ENCODE measurements at places on chromosomes 5 and 9.

DNA sequence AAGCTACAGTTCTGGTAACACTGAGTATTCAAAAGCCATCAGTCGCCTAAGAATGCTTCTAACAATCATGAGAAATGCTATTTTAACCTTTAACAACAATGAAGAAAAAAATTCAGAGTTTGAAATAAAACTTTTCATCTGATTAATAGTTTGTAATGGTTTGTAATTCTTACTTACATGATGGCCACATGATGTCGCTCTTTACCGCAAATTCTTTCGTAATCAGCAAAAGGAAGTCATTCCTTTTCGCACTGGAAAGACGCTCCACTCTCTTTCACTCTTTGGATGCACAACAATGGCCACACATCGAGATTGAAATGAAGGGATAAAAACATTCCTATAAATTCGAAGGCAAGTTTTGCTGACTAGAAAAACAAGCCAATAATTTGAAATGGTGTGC, at the start of gene PCDHA7:
PCDHA7 (plus strand) TSS at position 277 of the 400 bp plus-strand sequence; CDS start at position 392, 115 bp downstream.
- DNase-seq = no peak

DNA sequence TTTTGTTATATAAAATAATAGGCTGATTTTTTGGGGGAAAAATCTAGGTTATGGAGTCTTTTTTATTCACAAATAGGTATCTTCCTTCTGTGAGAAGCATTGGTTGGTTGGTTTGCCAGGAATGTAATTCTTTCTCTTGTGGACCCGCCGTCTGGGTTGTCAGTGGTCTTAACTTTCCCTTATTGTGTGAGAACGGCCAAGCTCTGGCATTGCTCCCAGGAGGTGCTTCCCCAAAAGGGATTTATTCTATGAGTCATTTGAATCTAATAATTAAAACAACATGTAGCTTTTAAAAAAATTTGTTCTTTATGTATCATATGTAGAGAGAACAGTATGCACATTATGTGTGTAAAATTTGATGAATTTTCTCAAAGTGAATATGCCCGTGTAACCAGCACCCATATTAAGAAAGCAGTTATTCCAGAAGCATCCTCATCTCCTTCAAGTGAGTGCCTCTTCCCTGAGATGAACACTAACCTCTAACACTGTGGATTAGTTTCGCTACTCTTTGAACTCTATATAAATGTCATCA, 114.4 kb downstream of the MAST4 start:
- DNase-seq = no peak

- DNase-seq = no peak
Measured at GRCh38 chr5:14134083-14134482, 9.1 kb upstream of the TRIO start.

DNA sequence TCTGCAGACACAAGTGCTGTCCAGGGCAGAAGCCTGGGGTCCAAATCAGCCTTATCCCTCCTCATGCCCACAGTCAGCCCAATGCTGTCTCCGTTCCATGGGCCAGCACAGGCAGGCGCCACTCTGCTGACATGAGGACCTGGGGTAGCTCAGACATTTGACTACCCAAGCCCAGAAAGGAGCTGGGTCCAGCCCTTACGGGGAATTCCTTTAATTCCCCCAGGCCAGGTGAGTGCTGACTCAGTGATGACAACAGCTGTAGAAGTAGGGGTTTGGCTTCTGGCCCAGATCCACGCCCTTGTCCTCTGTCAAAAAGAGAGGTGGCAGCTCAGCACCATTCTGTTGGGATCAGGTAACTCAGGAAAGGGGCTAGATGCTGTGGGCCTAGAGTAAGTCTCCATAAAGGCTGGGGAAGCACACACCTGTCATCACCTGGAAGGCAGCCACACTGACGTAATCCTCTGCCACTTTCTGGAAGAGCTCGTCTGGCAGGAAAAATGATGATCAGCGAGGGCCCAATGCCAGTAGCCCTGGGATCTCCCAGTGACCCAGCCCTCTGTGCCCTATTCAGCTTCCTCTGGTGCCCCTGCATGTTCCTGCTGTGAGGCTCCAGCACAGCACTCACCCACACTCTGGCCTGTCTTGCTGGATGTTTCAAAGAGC, 1.9 kb downstream of the RAB24 start:
- peak; percentile 35 for DNase-seq

DNA sequence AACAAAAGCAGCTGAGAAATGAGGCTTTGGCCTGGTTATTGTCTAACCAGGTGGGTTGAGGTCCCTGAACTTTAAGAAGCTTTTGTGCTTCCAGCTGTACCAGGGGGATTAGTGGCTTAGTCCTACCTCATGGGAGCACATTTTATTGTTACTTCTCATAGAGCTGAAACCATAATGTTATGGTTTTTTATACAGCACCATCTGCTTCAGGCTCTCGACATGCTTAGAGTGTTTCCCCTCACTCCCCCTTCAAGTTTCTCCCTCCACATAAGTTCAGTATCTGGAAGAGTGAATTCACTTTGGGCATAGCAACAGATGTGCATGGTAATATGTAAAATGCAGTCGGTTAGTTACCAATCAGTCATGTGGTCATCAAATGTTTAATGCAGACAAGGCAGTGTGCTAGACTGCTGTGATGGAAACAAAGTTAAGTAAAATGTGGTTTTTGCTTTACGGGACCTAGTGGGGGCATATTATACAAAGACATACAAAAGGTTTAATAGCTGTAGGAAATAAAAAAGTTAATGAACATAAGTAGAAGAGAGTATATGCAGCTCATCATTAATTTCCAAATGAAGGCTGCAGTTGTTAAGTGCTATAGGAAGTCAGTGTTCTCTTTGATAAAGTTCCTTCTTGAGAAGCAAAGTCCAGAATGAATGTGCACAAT, 95.9 kb upstream of the SPRY4 start:
- no peak for DNase-seq

- DNase-seq = peak; percentile 96
Measured at GRCh38 chr9:6681147-6681956, 35.8 kb upstream of the GLDC start.

DNA sequence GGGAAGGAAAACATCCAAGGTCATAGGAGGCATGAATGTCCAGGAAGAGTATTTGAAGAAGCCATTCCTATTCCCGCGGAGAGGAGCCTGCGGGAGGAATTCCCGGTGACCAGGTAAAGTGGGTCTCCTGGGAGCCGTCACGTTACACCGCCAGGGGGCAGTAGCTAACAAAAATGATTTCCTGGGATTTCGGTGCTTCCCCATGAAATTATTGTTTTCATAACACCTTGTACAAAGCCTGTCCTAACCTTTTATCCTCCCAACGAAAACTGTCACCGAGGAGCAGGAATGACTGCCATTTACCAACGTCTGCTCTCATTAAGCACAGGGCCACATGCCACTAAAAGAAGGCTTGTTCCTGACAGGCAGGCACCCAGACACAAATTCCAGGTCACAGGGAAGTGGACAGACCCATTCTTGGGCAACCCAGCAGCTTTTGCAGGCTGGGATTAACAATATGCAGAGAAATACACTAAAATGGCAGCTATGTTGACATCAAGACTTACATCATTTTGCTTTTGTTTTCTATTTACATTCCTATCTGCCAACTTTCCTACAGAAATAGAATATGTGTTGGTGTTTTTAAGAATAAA, 41.2 kb upstream of the CTSL start:
- no peak for DNase-seq

GRCh38 chr9:16136961-16137360, 584.1 kb downstream of the CCDC171 start:
- no peak for DNase-seq

DNA sequence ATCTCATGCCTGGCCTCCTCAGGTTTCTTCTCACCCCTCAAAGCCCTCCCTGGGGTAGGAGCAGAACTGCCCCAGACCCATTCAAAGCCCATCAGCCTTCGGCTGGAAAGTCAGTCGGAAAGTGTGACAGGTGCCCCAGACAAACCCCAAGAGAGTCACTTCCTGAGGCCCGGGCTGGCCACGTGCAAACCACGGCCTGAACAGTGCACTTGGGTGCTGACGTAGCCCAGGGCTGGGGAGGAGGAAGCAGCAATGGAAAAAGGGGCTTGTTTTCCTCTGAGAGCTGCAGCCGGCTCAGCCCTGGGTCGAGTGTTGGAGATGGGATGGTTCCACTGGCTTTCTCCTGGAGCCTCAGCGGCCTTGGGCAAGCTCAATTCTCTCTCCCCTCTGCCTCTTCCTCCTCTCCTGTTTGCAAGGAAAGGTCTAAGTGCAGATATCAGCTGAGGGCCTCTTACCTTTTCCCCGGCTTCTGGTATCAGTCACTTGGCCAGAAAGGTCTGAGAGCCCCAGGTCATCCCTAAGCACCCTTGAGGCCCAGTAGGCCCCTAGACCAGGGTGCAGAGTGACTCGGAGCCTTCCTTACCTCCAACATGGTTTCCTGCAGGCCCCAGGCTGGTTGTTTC, 5.9 kb upstream of the EGR1 start:
- DNase-seq = peak; percentile 95

- no peak for DNase-seq
Measured at GRCh38 chr5:72842816-72843215, 26.4 kb downstream of the TNPO1 start.

- no peak for DNase-seq
Measured at GRCh38 chr5:115480271-115480670, 64.3 kb downstream of the FEM1C start.

DNA sequence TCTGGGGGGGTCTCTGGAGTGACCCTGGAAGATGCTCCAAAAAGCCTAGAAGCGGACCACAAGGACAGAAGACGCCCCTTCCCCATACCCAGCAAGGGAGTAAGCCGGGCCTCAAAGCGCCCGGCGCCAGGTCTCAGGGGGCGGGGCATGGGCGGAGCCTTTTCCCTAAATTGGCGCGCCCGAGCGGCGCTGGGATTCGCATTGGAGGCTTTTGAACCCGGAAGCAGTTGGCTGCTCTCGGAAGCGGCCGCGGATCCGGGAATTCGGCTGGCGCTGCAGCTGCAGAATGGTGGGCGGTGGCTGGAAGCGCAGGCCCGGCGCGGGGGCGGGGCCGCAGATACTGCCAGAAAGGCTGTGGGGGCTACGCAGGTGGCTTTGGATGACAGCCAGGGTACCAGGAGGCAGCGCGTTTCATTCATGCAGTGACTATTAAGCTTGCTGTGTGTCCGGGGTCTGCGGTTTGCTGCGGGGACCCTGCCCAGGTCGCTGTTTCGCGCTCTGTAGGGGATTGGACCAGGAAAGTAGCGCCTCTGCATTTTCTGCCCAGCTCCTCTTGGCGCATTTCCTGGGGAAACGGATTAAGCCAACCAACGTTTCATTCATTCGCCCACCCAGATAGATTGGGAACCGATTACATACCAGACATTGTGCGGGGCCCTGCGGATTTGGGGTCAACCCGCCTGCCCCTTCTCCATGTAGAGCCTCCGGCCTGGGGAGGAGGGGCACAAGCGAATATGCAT, 83.0 kb upstream of the FREM1 start:
- DNase-seq = peak; percentile 81

- DNase-seq = no peak
Measured at GRCh38 chr5:120449501-120449900, 14.6 kb upstream of the PRR16 start.

GRCh38 chr5:158718738-158719505, 380.8 kb downstream of the EBF1 start:
- no peak for DNase-seq

DNA sequence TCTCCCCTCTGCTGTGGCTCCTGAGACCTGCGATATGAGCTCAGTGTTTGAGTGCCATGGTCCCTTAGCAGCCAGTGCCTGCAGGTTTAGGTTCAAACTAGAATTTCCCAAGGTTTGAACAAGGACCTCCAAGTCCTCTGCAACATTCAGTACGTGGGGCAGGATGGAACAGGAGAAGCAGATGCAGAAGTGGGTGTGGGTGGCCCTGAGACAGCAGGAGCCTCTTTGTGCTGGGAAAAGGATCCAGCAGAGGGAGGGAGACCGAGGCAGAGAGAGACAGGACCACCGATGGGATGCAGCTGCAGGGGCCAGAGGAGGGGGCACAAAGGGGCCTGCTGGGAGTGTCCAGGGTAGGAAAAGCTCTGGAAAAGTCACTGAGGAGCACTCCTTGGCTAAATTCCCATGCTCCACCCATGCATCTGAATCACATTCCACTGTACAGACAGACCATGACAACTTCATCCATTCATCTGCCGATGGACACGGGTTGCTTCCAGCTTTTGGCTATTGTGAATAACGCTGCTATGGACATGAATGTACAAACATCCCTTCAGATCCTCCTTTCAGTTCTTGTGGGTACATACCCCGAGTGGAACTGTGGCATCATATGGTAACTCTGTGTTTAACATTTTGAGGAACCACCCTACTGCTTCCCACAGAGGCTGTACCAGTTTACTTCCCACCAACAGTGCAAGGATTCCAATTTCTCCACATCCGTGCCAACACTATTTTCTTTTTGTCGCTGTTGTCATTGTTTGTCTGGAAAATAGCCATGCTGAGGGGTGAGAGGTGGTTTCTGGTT, 26.7 kb upstream of the SUSD3 start:
- DNase-seq = no peak

GRCh38 chr9:97553841-97554240, 52.4 kb downstream of the TMOD1 start:
- DNase-seq = no peak

DNA sequence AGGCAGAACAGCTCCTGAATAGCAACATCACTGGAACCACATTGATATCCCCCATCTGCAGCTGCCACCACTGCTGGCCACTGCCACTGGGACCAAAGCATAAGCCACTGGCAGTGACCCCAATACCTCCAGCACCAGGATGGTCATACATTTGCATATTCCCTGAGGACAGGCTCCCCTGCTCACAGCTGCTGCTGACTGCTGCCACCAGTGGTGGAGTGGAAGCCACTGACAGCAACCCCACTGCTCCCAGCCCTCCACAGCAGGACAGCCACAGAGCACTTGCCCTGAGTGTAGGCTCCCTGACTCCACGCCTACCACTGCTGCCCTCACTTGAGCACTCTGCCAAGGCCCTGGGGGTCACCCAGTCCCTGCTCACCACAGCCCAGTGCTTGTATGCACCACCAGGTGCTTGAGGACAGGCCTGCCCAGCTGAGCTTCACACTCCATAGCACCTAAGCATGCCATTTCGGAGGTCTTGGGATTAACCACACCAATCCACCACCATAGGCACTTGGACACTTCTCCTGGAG, 327.4 kb upstream of the RPS23 start:
- DNase-seq = no peak

- DNase-seq = no peak
Measured at GRCh38 chr5:103918668-103919367, 356.2 kb upstream of the NUDT12 start.

- no peak for DNase-seq
Measured at GRCh38 chr5:9707732-9708462, 77.7 kb upstream of the TAS2R1 start.

DNA sequence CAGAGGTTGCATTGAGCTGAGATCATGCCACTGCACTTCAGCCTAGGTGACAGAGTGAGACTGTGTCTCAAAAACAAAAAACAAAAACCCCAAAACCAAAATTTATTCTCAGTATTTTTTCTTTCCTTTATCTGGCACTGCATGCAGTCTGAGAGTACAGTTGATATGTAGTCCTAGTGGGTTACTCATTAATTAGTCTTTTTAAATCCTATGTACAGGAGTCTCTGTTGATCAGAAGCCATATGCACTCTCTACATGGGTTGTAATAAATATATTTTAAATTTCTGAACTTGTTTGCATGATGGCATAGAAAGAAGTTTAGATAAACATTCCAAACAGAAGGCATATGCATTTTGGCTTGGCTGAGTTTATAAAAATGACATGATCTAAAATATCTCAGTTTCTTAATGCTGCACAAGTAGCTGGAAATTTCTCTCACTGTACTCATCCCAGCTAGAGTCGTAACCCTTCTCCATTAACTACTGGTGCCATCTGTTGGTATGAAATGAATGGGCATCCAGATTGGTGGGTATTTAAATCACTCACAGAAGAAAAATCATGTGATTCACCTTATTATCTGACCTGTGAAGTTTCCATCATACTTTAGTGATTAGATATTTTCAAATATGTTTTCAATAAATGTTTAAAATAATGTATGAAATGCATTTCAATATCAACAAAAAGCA, 284.8 kb downstream of the CTNND2 start:
- no peak for DNase-seq

GRCh38 chr5:52989025-52989780, at the start of gene ITGA2:
Gene ITGA2, plus strand, starts transcription at chr5:52989352. Its CDS starts 117 bp downstream, at chr5:52989469.
- DNase-seq = peak; percentile 57

Measured in stimulated activated CD4-positive, alpha-beta T cell treated with anti-CD3 and anti-CD28 coated beads, Interleukin-15, amount 100 ng/mL, for 24 hours (primary cell).